Skeletal muscle cell (primary cell): ENCODE measurements at places on chromosomes 3 and 15.

- DNase-seq = no peak
Observed at GRCh38 chr3:167520266-167521005, 46.6 kb upstream of the SERPINI2 start.

DNA sequence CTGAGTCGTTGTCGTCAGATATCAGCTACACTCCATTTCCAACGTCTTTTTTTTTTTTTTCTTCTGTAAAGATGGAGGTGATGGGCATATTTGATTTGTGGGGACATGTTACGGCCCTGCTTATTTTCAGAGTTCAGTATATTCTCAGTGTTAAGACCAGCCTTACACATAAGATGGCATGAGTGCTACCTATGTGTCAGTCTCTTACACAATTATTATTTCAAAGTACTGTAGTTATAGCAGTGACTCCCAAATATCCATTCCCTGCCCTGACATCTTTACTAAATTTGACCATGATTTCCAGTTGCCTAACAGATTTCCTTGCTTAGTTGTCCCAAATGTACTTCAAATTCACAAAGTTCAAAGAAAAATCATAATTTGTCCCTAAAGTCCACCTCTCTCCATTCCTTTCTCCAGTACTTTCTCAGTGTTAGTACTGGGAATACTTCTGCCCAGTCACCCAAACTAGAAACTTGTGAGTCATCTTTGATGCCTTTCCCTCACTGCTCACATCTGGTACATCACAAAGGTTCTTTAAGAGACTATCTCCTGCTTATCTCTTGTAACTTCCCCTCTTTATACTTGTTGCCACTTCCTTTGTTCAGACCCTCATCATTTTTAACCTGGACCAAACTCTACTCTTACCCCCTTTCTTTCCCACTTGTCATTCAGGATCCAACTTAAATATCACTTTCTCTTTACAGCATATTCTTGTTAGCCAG lies 67.0 kb downstream of the ZNF609 start:
- peak; percentile 24 for DNase-seq

DNA sequence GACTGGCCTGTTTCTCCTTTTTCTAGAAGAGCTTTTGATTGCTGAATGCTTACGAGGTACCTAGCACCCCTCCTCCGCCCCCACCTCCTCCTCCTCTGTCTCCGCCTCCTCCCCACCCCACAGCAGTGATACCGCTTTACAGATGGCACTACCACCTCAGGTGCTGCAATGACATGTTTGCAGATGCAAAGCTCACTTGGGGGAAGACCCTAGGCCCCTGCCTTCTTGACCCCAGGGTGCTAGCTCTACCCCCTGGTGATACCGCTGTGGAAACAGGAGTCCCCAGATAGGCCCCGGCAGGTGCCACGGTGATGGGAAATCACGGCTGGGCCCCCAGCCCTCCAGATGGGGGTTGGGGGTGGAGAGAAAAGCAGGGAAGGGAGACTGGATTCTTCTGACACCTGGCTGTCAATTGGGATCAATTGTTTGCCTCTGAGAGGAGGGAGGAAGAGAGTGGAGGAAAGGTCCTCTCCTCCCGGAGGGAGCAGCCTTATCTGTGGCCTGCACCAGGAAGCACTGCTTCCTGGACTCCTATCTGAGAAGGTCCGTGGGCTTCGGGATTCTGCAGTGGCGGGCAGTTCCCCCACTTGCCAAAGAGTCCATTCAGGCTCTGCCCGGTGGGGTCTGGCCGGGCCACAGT lies 37.6 kb downstream of the DNASE1L3 start:
- DNase-seq = no peak

GRCh38 chr15:31377030-31377429 lies 50.4 kb downstream of the KLF13 start:
- no peak for DNase-seq

DNA sequence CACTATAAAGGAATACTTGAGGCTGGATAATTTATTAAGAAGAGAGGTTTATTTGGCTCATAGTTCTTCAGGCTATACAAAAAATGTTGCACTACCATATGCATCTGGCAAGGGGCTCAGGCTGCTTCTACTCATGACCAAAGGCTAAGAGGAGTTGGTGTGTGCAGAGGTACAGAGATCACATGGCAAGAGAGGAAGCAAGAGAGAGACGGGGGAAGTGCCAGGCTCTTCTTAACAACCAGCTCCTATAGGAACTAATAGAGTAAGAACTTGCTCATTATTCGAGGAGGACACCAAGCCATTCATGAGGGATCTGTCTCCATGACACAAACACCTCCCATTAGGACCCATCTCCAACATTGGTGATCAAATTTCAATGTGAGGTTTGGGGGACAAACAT lies 6.0 kb upstream of the FNDC3B start:
- DNase-seq = no peak

- DNase-seq = no peak
Observed at GRCh38 chr3:183427196-183427875, 1.1 kb downstream of the MCF2L2 start.

GRCh38 chr3:123997543-123997942 lies 5.6 kb upstream of the ROPN1 start:
- DNase-seq = no peak

GRCh38 chr15:62866366-62866765 lies 176.2 kb upstream of the TPM1 start:
- DNase-seq = no peak

DNA sequence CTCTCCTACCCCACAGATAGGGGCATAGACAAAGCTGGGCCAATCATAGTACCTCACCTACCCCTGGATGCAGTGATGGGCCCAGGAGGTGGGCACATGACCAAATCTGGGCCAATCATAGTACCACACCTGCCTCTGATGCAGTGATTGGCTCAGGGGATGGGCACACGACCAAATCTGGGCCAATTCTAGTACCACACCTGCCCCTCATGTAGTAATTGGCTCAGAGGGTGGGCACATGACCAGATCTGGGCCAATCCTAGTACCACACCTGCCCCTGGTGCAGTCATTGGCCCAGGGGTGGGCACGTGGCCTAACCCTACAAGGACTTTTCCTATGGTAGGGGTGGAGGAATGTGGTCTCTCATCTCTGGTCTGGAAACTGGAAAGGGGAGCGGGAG lies 56.9 kb upstream of the MEF2A start:
- no peak for DNase-seq

GRCh38 chr3:122245513-122246174 lies 62.2 kb downstream of the CASR start:
- no peak for DNase-seq

DNA sequence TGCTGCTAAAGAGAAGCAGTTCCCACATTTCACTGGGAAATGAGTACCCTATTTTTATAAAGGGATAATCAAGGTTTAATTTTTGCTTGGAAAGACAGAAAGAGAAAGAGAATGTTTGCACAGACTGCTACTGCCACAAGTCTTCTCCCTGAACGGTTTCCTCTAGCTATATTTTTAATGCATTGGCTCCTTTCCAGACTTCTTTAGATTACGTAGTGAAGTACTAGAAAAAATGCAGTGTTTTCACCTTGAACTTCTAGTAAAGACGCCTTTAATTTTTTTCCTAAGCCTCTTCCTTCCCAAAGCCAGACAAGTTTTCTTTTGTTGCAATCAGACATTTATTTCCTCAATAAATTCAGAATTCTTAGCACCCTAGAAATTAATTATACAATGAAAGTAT lies 248.3 kb upstream of the CCDC54 start:
- no peak for DNase-seq

GRCh38 chr3:36891701-36892160 lies 53.1 kb downstream of the TRANK1 start:
- no peak for DNase-seq

- no peak for DNase-seq
Observed at GRCh38 chr15:89444241-89445225, 51.9 kb downstream of the RHCG start.
